ENCODE measurements at places on chromosomes 2 and 18.
A peak's percentile ranks its signal among the peaks of the same experiment; 100 is the strongest.

DNA sequence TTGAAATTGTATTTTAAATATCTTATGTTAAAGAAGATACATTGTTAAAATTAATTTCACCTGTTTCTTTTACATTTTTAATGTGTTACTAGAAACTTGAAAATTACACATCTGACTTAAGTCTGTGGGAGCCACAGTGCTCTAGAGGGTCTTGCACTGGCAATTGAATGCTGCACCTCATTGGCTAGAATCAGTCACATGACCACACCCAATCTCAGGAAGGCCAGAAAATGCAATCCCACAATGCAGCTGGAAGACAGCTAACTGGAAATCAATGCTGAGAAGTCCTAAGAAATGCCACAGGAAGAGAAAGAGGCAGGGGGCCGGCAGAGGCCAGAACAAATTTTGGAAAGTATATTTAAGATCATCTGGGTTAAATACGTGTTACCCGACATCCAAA lies 189.2 kb upstream of the POU3F3 start:
- H3K4me1 ChIP-seq: peaks cover 6% of the 10 kb centered on the region
- DNase-seq: no peak
- H3K27me3 ChIP-seq: peaks cover 18% of the 10 kb centered on the region
- H3K36me3 ChIP-seq: no peaks in the 10 kb centered on the region
- no peak overlapping the region for H3K4me3 ChIP-seq

GRCh38 chr2:48991415-48992131 lies 162.7 kb downstream of the FSHR start:
- H3K27ac ChIP-seq: no peak overlapping the region
- no peak overlapping the region for H3K4me3 ChIP-seq
- peaks cover 7% of the 10 kb centered on the region for H3K27me3 ChIP-seq
- H3K36me3 ChIP-seq: no peaks in the 10 kb centered on the region
- H3K4me1 ChIP-seq: no peaks in the 10 kb centered on the region
- no peak for DNase-seq

DNA sequence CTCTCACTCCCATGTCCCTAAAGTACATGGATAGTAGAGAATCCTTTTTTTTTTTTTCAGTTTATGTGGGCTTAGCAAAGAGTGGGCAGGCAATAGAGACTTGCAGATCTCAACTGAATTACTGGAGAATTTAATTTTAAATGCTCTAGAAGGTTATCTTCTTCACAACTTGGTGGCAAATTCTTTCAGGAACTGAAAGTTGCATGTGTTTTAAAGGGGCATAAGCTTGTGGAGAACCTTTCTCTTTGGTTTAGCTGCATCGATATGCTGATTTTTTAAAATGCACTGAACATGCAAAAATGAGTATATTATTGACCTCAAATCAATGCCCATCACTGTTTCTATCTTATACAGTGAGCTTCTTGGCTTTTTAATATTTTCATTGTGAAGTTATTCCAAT lies 24.9 kb upstream of the GALNT3 start:
- DNase-seq: no peak
- H3K4me3 ChIP-seq: no peak overlapping the region
- H3K4me1 ChIP-seq: no peaks in the 10 kb centered on the region
- no peaks in the 10 kb centered on the region for H3K36me3 ChIP-seq

- no peaks in the 10 kb centered on the region for H3K36me3 ChIP-seq
- H3K4me3 ChIP-seq: no peak overlapping the region
- H3K27ac ChIP-seq: peak overlapping the region; percentile 64
- DNase-seq: no peak
Observed at GRCh38 chr2:120398051-120398995, 52.4 kb downstream of the INHBB start.

DNA sequence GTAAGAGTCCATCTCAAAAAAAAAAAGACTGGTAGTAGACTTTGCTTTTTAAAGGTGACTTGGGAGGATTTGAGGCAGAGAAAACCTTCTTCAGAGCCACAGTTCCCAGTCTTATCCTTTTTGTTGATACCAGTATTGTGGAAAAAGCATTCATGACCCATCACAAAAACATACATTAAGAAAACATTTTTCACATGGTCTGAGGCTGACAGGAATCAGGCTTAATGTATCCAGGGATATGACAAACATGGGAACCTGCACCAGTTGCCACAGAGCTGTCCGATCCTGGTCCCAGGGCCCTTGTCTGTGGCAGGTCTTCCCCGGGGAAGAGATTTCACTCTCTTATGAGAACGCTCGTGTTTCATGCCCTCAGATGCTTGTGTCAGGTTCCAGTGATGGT lies 21.8 kb downstream of the SPTBN1 start:
- peaks cover 6% of the 10 kb centered on the region for H3K27me3 ChIP-seq
- peaks cover 12% of the 10 kb centered on the region for H3K4me1 ChIP-seq
- H3K4me3 ChIP-seq: no peak overlapping the region
- no peak overlapping the region for H3K27ac ChIP-seq
- DNase-seq: no peak
- H3K36me3 ChIP-seq: no peaks in the 10 kb centered on the region

DNA sequence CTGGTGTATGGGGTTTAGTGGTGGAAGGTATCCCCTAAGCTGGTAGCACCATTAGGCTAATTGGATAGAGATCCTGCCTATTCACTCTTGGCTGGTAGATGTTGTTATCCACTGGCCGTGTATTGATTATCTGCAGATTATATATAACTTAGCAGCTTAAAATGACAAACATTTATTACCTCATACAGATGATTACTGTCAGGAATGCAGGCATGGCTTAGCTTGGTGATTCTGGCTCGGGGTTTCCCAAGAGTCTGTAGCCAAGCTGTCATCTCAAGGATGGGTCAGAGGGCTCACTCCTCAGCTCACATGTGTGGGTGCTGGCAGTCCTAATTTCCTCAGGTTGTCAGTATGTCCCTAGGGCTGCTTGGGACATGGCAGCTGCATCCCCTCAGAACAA lies 465.8 kb downstream of the PARD3B start:
- no peak overlapping the region for H3K27ac ChIP-seq
- no peak overlapping the region for H3K4me3 ChIP-seq
- H3K36me3 ChIP-seq: peaks cover 16% of the 10 kb centered on the region

DNA sequence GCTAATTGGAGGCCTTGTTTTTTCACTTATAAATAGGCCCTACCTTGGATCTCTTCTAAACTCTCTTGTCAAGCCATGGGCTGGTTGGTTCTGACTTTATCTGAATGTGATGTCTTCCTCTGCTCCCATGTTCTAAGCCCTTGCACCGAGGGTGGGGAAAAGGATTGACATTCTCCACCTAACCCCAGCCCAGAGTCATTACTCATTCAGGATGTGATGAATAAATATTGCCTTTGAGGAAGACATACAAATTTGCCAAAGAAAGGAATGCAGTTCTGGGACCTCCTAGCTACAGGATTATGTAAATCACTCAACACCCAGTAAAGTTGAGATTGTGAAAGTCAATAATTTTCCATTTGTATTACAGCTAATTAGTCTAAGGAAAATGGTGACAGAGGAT lies 142.1 kb upstream of the LYPD6 start:
- no peak overlapping the region for H3K27ac ChIP-seq
- H3K4me1 ChIP-seq: peaks cover 16% of the 10 kb centered on the region
- no peak for DNase-seq
- no peak overlapping the region for H3K4me3 ChIP-seq
- H3K27me3 ChIP-seq: no peaks in the 10 kb centered on the region
- H3K36me3 ChIP-seq: no peaks in the 10 kb centered on the region

DNA sequence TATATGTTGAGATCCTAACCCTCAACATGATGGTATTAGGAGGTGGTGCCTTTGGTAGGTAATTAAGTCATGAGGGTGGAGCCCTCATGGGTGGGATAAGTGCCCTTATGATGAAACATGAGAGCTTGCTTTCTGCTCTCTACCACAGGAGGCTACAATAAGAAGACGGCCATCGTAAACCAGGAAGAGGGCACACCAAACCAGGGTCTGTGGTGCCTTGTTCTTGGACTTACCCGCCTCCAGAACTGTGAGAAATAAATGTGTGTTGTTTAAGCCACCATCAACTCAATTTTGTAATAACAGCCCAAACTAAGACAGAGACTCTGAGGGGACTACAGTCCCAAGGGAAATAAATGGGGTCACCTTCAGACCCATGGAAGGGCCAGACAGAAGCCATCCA lies 52.3 kb downstream of the IRS1 start:
- no peak overlapping the region for H3K4me3 ChIP-seq
- no peaks in the 10 kb centered on the region for H3K27me3 ChIP-seq
- DNase-seq: no peak
- peaks cover 45% of the 10 kb centered on the region for H3K36me3 ChIP-seq

DNA sequence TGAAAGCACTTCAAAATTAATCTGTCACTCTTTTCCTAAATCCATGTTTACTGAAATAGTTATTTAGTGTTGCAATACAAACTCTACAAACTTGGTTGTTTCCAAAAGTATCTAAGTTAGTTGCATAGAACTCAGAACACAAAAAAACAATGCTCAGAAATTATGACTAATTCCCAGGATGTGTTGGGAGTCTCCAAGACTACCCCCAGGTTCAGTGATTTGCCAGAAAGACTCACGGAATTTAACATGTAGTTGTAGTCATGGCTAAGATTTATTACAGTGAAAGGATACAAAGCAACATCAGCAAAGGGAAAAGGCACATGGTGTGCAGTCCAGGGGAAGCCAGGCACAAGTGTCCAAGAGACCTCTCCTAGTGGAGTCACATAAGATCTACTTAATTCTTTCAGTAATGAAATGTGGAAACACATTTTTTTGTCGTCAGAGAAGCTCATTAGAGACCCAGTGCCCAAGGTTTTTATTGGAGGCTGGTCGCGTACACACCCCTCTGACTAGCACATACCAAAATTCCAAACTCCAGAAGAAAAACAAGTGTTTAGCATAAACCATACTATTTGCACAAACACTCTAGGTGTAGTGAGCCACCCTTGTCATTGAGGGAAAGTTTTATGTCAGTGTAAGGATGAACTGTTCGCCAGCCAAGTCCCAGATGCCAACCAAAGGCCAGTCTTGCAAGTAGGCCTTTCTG lies 43.3 kb upstream of the CYP20A1 start:
- peak overlapping the region; percentile 52 for H3K27ac ChIP-seq
- H3K27me3 ChIP-seq: no peaks in the 10 kb centered on the region
- DNase-seq: no peak
- peaks cover 4% of the 10 kb centered on the region for H3K4me1 ChIP-seq
- H3K4me3 ChIP-seq: no peak overlapping the region

- H3K36me3 ChIP-seq: peaks cover 42% of the 10 kb centered on the region
- peaks cover 2% of the 10 kb centered on the region for H3K27me3 ChIP-seq
- DNase-seq: no peak
- no peaks in the 10 kb centered on the region for H3K4me1 ChIP-seq
- no peak overlapping the region for H3K4me3 ChIP-seq
Observed at GRCh38 chr2:218679119-218679518, 7.2 kb downstream of the STK36 start.

DNA sequence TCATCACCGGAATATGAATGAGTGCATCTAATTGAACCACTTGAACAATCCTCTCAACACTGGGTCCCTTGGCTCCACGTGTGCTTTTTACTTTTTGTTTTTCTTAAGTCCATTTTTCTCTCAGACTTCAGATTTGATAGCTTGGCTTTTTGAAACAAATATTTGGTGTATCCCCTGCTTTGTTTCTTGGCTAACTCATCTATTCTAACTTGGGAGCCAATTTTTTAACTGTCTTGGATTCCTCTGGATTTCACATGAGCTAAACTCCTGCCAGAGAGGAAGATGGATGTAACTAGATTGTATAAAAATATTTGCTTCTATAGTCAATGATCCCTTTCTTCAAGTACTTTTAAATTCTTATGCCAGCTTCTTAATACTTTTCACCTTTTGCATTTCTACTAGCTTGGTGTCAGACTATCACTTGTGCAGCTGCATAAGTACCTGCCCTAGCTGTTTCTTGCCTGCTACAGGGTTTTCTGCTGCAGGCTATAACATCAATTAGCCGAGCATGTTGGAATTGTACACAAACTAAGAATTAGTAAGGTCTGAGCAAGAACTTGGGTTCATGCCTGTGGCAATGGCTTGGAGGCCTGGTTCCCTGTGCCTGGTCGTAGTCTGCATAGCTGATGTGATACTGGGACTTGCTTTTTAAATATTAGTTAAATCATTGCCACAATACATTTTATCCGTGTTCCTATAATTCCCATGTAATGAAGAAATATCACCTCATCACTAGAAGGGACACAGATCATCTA lies 281.5 kb downstream of the EN1 start:
- peaks cover 33% of the 10 kb centered on the region for H3K4me1 ChIP-seq
- no peak for DNase-seq
- no peak overlapping the region for H3K4me3 ChIP-seq

GRCh38 chr2:191020742-191021381 lies 6.9 kb upstream of the STAT1 start:
- H3K36me3 ChIP-seq: no peaks in the 10 kb centered on the region
- H3K27me3 ChIP-seq: peaks cover 8% of the 10 kb centered on the region
- DNase-seq: no peak
- no peak overlapping the region for H3K27ac ChIP-seq
- H3K4me3 ChIP-seq: no peak overlapping the region
- H3K4me1 ChIP-seq: no peaks in the 10 kb centered on the region

DNA sequence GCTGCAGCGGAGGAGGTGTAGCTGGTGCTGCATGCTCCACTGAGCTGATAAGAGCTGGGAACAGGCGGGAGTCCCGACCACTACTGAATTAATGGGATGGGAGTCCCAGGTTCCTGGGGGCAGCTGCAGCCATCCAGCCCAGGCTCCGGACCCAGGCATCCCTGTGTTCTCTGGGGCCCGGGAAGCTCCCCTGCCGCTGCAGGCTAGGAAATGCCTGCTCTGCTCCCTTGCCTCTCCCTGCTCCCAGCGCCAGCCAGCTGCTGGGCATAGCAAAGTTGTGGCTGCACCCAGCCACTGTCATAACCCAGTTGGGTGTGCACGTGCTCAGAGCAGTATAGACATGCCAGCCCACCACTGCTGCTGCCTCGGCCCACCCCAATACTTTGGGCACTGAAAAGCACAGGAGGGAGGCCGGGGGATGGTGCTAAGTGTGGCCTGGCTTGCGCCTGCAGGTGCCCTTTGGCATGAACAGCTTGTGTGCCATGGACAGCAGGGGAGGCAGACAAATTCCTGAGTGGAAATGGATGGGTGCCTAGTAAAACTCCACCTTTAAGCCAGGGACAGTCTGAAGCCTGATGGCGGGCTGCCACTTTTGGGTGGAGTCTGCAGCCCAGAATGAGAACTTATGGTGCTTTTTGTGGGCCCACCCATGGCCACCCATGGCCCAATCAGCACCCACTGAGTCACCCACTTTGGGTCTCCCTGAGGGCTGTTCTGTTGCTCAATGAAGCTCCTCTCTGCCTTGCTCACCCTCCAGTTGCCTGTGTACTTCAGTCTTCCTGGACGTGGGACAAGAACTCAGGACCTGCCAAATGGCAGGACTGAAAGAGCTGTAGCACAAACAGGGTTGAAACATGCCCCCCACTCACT lies 219.3 kb upstream of the TMEFF2 start:
- H3K4me1 ChIP-seq: no peaks in the 10 kb centered on the region
- H3K27ac ChIP-seq: no peak overlapping the region
- DNase-seq: no peak
- no peaks in the 10 kb centered on the region for H3K27me3 ChIP-seq

- H3K4me1 ChIP-seq: no peaks in the 10 kb centered on the region
- H3K27me3 ChIP-seq: peaks cover 5% of the 10 kb centered on the region
- H3K36me3 ChIP-seq: no peaks in the 10 kb centered on the region
- no peak overlapping the region for H3K4me3 ChIP-seq
- H3K27ac ChIP-seq: no peak overlapping the region
Observed at GRCh38 chr2:54830546-54830945, 107.1 kb downstream of the EML6 start.

GRCh38 chr2:172943539-172943938 lies 132.1 kb upstream of the MAP3K20 start:
- H3K27me3 ChIP-seq: peaks cover 6% of the 10 kb centered on the region
- H3K27ac ChIP-seq: no peak overlapping the region
- H3K36me3 ChIP-seq: no peaks in the 10 kb centered on the region
- H3K4me3 ChIP-seq: no peak overlapping the region
